ENCODE measurements at places on chromosomes 12 and 14.
A peak's percentile ranks its signal among the peaks of the same experiment; 100 is the strongest.

GRCh38 chr14:65028937-65029336 lies 42.2 kb downstream of the FNTB start:
- DNase-seq = no peak

GRCh38 chr14:36591482-36591881 lies 9.1 kb upstream of the NKX2-8 start:
- DNase-seq = no peak

DNA sequence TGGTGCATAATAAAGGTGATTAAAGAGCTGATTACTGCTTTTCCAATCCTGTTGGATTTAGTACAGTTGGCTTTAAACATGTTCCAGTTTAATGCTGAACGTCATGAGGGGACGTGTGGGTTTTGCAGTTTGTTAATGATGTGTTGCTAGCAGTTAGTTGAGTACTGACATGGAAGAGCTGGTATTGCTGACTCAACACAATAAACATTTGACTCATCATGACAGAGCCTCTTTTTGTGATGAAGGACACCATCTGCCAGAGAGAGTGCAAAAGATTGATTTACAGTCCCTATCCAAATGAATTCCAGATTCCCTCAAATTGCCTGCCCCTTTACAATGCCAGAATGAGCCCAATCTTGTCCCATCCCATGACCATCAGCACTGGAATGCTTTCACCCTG lies 346.2 kb upstream of the PRICKLE1 start:
- DNase-seq = peak; percentile 38

DNA sequence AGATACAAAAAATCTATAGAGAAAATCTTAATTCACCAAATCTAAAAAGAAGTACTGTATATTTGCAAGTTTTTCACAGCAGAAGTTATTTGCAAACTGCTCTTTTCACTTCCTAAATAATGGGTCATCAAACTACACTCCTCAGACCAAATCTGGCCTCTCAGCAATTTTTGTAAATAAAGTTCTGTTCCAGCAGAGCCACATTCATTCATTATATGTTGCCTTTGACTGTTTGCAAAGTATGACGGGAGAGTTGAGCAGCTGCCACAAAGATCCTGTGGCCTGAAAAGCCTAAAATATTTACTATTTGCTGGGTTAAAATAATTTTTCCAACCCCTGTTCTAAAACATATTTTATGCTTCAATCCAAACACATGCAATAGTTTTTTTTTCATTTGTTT lies 1222.3 kb upstream of the SEL1L start:
- no peak for DNase-seq

GRCh38 chr14:105774001-105774400 lies 247.6 kb downstream of the TMEM121 start:
- no peak for DNase-seq

DNA sequence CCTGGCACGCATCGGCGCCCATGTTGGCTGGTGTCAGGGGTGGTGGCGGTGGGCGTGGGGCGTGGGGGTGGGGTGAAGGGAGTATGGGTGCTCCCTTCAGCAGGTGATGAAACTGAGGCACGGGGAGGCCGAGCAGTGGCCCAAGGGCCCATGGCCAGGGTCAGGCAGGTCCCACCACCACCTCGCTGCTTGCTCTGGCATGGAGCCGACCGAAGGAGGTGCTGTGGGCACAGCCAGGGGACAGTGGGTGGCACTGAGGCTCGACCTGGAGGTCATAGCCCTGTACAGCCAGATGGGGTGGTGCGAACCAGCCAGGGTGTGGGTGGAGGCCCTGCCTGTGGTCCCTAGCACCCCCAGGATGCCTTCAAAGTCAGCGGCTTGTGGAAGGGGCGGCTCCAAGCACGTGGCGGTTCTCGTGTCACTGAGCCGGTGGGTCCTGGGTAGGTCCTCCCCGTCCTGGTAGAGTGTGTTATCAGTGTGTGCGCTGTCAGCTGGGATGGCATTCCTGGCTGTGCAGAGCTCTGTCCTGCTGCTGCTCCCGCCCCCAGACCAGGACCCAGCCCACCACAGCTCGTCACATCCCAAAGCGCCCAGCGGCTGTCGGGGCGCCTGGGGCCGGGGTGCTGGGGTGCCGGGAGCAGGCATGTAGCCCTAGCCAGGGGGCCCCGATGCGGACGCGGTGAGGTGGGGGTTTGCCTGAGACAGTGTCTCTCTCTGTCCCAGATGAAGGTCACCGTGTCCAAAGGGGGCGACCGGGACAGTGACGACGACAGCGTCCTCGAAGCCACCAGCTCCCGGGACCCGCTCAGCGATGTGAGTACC lies 35.3 kb downstream of the FBRSL1 start:
- no peak for DNase-seq

GRCh38 chr12:100127766-100128511 lies 14.7 kb downstream of the BLTP3B start:
- DNase-seq = peak; percentile 47

- DNase-seq = peak; percentile 73
Observed at GRCh38 chr14:34843011-34843554, 32.1 kb downstream of the BAZ1A start.

- no peak for DNase-seq
Observed at GRCh38 chr14:75213172-75213571, 36.8 kb upstream of the TMED10 start.

GRCh38 chr12:89418228-89418910 lies 66.1 kb upstream of the DUSP6 start:
- no peak for DNase-seq

DNA sequence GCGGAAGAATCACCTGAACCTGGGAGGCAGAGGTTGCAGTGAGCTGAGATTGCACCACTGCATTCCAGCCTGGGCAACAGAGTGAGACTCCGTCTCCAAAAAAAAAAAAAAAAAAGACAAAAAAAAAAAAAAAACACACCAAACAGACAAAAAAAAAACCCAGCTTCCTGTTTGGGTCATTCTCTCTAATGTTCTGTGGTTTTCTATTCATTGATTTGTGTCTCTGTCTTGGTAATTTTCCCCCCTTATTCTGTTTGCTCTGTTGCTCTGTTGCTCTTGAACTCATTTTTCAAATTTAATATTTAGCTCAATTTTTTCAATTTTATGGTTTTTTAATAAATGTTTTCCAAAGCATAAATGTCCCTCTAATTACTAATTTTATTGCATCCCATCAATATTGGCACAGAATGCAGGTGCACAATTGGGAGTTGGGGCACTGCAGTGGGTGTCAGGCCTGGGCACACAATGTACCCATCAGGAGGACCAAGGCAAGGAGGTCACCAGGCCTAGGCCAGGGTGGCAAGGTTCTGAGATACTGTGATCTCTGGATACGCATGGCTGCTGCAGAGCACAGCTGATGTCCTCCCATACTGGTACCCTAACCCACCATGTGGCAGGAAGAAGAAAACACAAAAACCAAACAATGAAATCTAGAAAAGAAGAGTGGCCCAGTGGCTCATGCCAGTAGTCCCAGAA lies 8.0 kb upstream of the GNPTAB start:
- no peak for DNase-seq

- DNase-seq = no peak
Observed at GRCh38 chr12:116977465-116978380, 67.0 kb downstream of the FBXW8 start.

- peak; percentile 6 for DNase-seq
Observed at GRCh38 chr14:35879654-35880249, 53.6 kb downstream of the BRMS1L start.

GRCh38 chr12:119956047-119956446 lies 33.0 kb upstream of the BICDL1 start:
- no peak for DNase-seq

GRCh38 chr12:1927051-1927680 lies 8.7 kb upstream of the CACNA2D4 start:
- DNase-seq = no peak

GRCh38 chr14:100832311-100832960 lies 6.5 kb downstream of the MEG3 start:
- no peak for DNase-seq

- DNase-seq = no peak
Observed at GRCh38 chr12:27524494-27524835, 459 bp downstream of the PPFIBP1 start.

DNA sequence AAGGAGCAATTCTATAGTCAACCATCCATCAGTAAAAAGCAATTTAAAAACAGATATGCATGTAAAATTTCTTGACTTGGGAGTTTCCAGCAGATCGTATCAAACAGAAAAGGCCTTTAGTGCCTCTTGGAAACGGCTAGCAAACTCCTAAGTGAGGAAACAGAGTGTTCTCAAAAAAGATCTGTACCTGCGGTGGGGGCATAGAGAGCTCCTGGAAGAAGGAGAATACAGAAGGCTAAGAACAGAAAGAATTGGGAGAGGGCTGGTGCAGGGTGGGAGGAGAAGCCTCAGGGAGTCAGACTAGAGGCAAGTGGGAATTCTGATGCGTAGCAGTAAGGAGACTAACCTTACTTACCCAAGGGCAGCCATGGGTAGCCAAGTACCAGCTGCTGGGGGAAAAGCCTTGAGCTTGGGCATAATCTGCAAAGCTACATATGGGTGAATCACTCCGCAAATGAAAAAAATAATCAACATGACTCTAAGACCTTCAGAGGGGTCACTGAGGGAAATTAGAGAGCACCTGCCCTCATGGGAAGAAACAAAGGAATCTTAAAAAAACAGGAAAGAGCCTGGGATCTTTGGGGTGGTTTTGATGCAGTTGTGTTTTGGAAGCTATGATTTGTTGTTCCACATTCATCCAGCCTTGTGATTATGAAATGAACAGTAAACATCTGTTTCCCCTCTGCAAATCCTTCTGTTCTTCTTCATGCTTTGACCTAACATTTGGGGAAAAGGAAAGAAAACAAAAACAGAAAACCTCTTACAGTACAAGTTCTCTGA lies 10.4 kb downstream of the RHOJ start:
- no peak for DNase-seq

- DNase-seq = no peak
Observed at GRCh38 chr14:40265096-40265495, 832.9 kb upstream of the FBXO33 start.

DNA sequence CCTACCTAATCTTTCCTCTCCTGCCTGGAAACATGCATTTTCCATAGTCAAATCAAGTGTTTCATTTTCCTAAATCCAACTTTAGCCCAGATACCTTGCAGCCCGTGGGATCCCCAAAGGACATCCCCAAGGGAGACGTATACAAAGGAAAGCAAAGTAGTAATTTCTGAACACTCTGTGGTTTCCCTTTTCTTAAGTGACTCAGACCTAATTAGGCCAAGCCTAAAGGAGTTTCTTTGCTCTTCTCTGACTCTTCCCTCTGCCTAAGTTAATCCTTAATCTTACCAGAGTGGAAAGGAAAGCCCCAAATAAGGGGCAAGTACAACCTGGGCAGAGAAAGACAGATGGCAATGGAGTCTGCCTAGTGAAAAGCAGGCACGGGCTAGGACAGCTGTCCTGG lies 250.3 kb downstream of the SPTSSA start:
- peak; percentile 20 for DNase-seq

DNA sequence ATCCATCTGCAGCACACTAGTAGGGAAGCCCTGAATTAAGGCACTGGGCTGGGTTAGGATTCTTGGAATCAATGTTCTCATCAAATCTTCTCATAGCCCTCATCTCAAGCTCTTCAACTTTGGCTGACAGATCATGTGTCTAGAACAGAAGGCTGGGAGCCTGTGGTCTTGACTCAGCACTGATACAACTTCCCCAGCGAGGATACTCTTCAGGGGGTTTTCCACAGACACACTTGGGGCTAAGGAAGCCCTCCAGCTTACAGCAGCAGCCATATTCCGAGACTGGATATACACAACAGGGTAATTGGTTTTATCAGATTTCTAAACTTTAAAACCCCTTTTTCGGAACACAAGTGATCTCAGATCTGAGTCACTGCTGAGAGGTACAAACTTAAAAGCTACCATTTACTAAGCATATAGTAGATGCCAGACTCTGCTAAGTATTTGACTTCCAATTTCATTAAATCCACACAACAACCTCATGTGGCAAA lies 3.5 kb downstream of the FMNL3 start:
- peak; percentile 89 for DNase-seq

- DNase-seq = peak; percentile 45
Observed at GRCh38 chr12:64175254-64175945, 46.7 kb downstream of the KICS2 start.

- no peak for DNase-seq
Observed at GRCh38 chr12:3614806-3615466, 123.9 kb downstream of the PRMT8 start.

DNA sequence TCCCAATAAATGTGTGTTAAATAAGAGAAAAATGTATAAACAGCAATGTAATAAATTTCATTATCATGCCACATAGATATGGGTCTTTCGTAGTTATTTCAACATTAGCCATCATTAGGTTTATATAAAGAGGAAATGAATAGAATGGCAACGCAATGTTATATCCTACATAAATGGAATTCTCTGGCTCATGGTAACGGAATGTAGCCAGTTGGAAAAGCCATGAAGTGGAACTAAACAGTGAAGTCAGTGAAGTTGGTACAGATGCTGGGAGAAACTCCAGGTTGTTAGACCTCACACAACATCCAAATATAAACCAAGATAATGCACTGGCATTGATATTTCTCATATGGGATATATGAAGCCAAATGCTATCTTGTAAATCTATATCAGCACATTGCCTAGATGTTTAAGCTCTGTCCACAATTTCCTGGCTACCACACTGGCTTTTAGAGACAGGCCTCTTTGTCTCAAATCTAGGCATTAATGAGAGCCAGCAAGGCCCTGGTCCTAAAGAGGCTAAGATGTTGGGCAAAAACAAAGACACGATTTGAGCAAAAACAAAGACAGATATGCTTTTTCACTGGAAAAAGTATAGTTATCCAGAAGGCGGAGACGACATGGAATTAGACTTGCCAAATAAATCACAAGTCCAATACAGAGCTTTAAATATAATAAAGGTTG lies 861.0 kb downstream of the RPS29 start:
- peak; percentile 34 for DNase-seq

DNA sequence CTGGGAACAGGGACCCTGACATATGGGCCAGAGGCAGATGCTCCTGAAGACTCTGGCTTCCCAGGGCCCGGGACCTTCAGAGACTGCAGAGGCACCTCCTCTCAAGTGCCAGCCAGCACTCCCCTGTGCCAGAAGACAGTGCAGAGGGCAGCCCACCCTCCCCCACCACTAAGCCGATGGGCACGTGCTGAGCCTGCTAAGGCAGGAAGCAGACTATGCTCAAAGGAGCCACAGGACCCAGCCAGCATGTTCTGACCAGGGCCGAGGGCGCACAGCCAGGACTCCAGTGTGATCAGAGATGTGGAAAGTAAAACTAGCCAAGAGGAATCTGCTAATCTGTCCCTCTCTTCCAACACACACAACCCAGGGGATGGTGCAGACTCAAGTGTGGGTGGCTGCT lies 29.8 kb downstream of the DIO3 start:
- no peak for DNase-seq

GRCh38 chr12:40011775-40012129 lies 94.1 kb downstream of the SLC2A13 start:
- no peak for DNase-seq

DNA sequence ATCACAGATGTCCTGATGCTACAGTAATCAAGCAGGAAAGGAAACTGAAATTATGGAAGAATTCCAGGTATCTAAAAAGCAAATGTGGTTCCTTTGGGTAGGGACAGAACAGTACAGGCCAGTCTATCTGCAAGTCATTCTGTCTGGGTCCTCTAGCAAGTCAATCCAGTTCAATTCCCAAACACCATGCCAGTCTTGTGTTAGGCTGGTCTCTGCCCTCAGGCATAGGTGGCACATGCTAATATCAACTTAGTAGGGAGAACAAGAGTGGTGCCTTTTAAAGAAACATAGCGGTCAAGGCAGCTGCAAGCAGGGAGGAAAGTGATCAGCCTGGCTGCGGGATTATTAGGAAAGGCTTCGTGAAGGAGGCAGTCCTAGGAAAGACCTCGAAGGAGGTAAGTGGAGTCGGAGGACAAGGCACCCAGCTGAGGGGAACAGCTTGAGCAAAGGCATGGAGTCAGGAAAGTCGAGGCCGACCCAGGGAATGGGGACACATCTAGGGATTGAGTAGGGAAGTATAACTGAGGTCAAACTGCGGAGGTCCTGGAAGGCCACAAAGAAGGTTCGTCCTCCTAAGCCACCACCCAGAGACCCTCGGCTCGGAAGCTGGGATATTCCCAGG lies 3.8 kb upstream of the PLEKHG6 start:
- DNase-seq = no peak
